ENCODE measurements at places on chromosomes 3 and 15.

DNA sequence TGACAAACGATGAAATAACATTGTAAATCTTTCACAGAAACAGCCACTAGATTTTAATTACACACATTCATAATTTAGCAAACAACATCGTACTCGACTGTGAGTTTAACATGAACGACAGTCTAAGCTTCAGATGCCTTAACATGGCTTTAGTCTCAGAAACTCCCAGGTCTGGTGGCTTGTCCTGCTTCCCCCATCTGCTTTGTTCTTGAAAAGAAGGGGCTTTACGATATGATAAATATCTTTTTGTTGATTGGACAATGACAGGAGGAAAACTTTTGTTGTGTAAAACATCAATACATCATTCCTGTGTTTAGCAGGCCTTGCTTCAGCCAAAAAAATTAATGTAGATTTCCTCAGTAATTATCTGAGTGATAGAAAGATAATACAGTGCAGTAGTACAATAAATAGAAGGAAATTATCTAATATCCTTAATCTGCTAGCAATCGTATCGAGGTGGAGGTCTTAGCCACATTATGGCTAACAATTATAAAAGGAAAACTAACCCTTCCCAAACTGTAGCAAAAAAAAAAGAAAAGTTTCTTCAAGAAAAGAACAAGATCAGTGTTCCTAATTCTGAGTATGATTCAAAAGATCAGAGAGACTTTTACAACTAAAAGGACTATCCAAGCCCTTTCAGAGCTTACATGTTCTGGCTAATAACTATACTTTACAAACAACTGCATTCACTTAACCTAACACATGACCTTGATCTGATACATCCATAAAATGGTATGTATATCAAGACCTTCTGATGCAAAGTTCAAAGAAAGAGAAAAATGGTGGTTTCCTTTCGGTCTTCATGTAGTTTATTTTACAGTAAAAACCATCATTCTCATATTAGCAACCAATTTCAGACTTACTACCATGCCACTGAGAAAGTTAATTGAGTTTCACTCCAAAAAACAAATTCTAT lies 535.7 kb downstream of the FOXP1 start:
- DNase-seq = no peak

GRCh38 chr15:68637767-68638404 lies 59.1 kb downstream of the CORO2B start:
- DNase-seq = no peak

- no peak for DNase-seq
These were observed 42.3 kb downstream of the ZDHHC19 start for GRCh38 chr3:196168808-196169391.

DNA sequence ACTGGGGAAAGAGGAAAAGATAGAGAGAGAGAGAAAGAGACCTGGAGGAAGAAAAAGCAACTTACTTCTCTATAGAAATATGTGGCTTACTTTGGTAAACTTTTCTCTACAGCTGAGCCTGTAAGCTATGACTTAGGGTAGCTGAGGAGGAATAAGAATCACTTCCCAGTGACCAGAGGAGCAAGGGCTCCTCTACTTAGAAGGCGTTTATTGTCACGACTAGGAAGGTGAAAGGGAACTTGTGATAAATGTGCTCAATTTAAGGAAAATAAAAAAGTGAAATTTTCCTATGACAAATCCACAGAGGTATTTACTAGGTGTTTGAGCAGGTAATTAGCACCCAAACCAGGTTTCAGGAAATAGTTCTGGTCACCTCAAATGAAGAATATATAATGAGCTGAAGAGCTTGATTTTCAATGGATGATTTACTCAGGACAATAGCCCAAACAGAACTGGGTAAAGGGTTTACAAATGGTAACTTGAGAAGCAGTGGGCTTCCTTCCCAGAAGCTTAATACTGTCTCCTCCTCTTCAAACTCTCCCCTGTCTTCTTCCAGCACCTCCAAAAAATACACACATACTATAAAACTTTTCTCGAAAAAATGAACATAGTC lies 46.1 kb downstream of the SOX2 start:
- DNase-seq = no peak

GRCh38 chr15:22917556-22917955 lies 62.6 kb downstream of the CYFIP1 start:
- no peak for DNase-seq

GRCh38 chr3:30518872-30519271 lies 87.5 kb upstream of the TGFBR2 start:
- DNase-seq = no peak

- no peak for DNase-seq
These were observed 15.9 kb upstream of the HRH1 start for GRCh38 chr3:11138371-11138770.

- no peak for DNase-seq
These were observed 280.9 kb upstream of the KCNMB2 start for GRCh38 chr3:178255315-178255714.

DNA sequence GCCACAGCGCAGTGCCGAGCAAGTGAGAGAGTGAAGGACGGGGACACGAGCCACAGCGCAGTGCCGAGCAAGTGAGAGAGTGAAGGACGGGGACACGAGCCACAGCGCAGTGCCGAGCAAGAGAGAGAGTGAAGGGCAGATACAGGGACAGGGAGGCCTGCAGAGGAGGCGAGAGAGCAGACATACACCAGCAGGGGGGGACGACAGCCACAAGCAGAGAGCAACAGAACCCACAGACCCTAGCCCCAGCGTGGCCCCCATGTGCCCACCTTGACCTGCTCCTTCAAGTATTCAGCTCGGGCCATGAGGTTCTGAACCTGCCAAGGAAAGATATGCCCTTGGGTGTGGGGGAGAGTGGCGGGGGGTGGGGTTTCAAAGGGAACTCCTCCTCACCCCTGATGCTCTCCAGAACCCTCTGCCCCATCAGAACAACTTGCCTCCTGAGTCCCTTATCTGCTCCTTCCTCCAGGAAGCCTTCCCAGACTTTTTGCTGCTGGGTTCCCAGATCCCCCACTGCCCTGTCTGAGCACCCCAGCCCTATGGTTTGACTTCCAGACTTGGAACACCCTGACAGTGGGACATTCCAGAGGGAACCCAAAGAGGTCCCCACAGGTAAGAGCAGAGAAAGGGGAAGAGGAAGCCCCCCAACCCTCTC lies 5.3 kb downstream of the ULK3 start:
- DNase-seq = no peak

GRCh38 chr15:93974804-93975481 lies 256.4 kb upstream of the MCTP2 start:
- DNase-seq = no peak

GRCh38 chr3:7536510-7536909 lies 675.6 kb downstream of the GRM7 start:
- DNase-seq = no peak

DNA sequence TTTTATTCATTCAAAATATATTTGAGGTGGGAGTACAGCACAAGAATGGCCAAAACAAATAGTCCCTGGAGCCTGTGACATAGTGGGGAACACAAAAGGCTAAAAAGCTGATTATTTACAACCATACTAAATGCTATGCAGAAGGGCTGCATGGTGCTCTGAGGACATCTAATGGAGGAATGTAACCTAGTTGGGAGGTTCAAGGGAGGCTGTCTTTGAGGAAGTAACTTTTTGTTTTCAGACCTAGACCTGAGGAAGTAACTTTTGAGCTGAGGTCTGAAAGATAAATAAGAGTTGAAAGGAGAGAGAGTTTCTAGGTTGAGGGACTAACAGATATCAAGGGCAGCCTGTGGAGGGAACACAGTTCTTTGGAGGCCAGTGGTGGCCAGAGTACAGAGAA lies 34.8 kb upstream of the RASA2 start:
- no peak for DNase-seq

GRCh38 chr15:100159436-100159835 lies 182.3 kb downstream of the ADAMTS17 start:
- DNase-seq = no peak

DNA sequence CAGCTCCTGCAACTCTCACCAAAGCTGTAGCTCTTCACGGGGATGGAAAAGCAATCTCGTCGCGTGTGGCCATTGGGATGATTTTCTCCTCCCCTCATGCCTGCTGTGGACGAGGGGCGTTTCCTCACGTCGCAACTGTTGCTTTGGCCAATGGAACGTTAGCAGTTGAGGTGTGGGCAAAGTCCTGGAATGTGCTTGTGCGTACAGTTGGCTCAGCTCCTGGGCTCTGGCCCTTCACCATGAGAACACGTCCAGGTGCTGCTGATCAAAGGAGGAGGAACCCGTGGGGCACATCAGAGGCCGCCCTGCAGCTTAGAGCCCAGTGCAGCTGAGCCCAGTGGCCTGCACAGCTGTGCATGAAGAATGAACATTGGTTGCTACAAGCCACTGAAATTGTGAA lies 186.1 kb downstream of the TJP1 start:
- no peak for DNase-seq

GRCh38 chr3:185756477-185756876 lies 68.4 kb downstream of the IGF2BP2 start:
- no peak for DNase-seq

GRCh38 chr3:125110876-125111480 lies 55.2 kb upstream of the HEG1 start:
- no peak for DNase-seq

DNA sequence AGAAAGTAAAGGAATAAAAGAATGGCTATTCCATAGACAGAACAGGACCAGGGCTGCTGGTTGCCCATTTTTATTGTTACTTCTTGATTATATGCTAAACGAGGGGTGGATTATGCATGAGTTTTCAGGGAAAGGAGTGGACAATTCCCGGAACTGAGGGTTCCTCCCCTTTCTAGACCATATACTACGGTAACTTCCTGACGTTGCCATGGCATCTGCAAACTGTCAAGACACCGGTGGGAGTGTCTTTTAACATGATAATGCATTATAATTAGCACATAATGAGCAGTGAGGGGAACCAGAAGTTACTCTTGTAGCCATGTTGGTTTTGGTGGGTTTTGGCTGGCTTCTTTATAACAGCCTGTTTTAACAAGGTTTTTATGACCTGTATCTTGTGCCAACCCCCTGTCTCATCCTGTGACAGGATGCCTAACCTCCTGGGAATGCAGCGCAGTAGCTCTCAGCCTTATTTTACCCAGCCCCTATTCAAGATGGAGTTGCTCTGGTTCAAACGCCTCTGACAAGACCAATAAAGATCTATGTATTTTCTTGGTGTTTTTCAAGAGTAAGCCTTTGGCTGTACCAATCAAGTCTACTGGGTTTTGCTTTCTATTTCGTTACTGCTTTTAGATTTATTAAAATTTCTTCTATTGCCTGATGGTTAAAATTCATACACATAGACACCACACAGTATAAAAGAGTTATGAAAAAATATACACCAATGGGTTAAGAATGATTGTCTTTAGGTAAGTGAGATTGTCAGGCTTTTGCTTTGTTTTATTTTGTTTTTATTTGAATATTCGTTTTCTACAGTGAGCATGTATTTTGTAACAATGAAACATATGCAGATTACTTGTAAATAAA lies 37.4 kb upstream of the CTDSPL start:
- DNase-seq = no peak

DNA sequence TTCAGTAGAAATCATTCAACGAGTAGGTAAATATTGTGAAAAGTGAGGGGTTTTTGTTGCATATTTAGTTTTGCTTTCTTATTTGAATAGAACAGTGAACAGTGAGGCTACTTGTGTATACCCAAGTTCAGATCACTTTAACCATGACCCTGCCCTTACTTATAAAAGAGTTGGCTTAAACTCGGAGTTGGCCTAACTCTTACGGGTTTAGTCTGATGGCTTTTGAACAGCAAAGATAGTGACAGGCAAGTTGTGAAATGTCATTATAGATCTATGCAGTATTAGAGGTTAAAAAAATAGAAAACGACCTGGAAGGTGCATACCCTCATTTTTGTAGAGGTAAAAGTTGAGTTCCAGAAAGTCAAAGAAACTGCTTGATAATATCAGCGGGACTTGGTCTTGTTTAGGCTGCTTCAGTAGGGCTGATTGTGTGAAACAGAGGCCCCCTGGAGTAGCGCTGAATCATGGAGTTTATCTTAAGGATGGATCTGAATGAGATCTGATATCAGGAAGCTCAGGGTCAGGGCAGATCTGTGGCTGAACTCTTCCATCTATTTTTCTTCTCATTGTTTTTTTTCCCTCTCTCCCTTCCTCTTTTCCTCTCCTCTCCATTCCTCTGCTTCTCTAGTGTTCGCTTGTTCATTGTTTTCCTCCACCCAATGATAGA lies 359.8 kb downstream of the LPP start:
- DNase-seq = no peak

GRCh38 chr3:187146389-187146788 lies 7.1 kb upstream of the RPL39L start:
- no peak for DNase-seq

DNA sequence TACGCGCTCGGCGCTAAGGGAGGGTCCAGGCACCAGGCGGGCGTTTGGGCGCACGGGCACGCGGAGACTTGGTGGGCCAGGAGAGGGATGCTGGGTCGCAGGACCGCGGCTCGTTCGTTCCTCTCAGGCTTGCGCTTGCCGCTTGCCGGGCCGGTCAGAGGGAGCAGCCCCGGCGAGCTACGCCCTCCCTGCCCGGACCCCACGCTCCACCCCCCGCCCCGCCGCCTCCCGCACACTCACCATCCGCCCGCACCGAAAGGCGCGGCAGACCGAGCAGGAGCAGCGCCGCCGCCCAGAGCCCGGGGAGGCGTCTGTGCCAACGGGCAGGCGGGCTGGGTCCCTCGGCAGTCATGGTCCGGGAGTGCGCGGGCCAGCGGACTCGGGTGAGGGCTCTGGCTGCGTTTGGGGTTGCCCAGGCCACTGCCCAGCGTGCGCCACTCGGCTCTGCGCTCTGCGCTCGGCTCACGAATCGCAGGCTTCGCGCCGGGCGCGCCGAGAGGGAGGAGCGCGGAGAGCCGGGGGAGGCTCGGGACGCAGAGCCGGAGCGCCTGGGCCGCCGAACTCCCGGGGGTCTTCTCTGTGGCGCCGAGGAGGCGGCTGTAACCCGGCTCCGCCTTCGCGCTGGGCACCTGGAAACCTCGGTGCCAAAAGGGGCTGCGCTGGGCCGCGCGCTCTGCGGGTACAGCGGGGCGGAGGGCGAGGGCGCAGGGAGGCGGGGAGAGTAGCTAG lies at the start of gene SUSD5:
TSS of gene SUSD5 (minus strand) at position 365 of the 729 bp plus-strand sequence. CDS start at position 352, 13 bp downstream.
- DNase-seq = no peak

GRCh38 chr15:59170295-59171066 lies 36.2 kb upstream of the LDHAL6B start:
- no peak for DNase-seq

DNA sequence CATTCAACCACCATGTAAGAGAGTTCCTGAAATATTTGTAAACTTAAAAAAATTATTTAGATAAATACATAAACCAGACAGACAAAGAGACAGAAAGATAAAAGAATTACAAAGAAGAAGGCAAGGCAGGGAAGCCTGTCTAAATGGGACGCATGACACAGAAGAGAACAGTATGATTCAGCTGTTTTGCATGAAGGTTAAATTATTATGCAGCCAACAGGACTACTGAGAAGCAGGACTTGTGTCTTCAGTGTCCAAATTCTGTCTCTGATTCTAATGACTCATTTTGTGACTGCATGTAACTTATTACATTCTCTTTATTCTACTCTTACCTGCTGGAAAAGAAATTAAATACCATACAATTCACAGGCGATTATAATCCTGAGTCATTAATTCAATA lies 340.4 kb upstream of the KCNMB2 start:
- no peak for DNase-seq

DNA sequence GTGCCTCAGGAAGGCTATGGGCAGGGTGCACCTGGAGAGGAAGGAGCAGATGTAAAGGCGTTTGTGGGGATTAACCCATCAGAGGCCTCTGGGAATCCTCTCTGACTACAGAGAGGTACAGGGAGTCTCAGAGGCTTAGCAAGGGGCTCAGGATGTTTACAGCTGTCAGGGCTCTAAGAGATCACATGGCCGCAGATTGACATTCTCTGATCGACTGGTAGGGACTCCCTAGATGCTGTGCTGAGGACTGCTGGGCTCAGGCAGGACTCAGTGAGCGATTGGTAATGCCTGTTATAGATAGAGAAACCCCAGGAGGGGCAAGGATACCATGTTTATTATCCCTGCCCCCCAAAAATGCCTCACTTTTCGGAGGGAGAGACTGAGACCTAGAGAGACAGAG lies 103.5 kb downstream of the CORO2B start:
- DNase-seq = no peak

Measured in stimulated activated CD8-positive, alpha-beta memory T cell treated with anti-CD3 and anti-CD28 coated beads, Interleukin-7, amount 100 ng/mL, for 1 hour (primary cell).